ENCODE measurements at places on chromosomes 1 and 21. TPM values are rescaled to one million over a fixed set of nuclear protein-coding genes. Genes with fewer than 3 reads are reported as not detected.
A peak's percentile ranks its signal among the peaks of the same experiment; 100 is the strongest.

DNA sequence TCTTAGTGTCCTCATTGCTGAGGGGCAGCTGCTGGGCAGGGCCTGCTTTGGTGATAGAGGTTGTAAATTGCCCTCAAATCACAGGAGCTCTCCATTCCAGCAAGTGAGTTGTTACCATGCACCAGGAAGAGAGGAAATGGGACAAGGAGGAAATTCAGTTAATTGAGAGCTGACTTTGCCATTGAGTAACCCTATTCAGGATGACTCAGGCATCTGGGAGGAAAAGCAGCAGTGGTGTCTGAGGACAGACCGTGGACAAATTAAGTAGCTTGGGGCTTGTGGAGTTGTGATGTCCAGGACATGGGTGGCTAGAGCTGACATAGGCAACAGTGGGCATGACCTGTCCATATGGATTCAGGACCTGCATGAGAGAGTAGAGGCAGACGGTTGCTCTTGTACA lies 5.9 kb downstream of the ARHGEF10L start:
- H3K36me3 ChIP-seq, result no peaks in the 10 kb centered on the region
- H3K27ac ChIP-seq, result no peak overlapping the region
- peaks cover 8% of the 10 kb centered on the region for H3K27me3 ChIP-seq
- H3K4me1 ChIP-seq, result no peaks in the 10 kb centered on the region
- no peak overlapping the region for H3K4me3 ChIP-seq
- no peak for DNase-seq

DNA sequence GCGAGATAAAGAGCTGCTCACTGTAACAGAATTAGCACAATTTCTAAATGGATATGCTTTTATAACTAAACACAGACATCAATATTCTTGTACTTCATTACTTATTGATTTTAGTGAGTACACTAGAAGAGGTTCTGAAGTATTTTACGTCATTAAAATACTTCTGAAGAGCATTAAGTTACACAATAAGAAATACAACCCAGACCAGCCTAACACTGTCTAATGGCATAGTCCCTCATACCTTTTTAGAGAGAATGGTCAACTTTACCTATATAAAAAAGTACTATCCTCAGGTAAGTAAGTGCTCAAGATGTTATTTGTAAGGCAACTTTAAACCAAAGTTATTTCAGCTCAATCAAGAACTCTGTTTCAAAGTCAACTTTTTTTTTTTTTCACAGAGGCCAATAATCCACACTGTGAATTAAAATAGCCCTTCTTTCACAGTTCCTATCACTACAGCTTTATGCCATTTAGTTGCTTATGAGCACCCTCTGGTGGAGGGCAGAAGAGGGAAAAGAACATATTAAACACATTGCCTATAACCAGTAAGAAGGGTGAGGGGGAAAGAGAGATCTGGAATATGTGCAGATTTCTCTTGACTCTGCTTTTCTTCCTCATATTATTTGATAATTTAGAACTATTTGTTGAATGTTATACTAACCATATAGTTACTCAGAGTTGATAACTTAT lies 182.1 kb upstream of the DMRTA2 start:
- no peaks in the 10 kb centered on the region for H3K27me3 ChIP-seq
- H3K4me1 ChIP-seq, result no peaks in the 10 kb centered on the region
- no peak overlapping the region for H3K27ac ChIP-seq
- no peak overlapping the region for H3K4me3 ChIP-seq
- no peak for DNase-seq

- no peaks in the 10 kb centered on the region for H3K27me3 ChIP-seq
- no peak for DNase-seq
- H3K4me3 ChIP-seq, result no peak overlapping the region
- H3K36me3 ChIP-seq, result no peaks in the 10 kb centered on the region
- no peak overlapping the region for H3K27ac ChIP-seq
Measured at GRCh38 chr1:54172614-54173599, 20.1 kb upstream of the CDCP2 start.

GRCh38 chr21:21163904-21164303 lies 165.7 kb downstream of the NCAM2 start:
- H3K36me3 ChIP-seq, result no peaks in the 10 kb centered on the region
- no peak overlapping the region for H3K27ac ChIP-seq
- H3K4me1 ChIP-seq, result no peaks in the 10 kb centered on the region
- DNase-seq, result peak; percentile 18

GRCh38 chr1:201328576-201328975 lies 45.3 kb downstream of the PKP1 start:
- no peaks in the 10 kb centered on the region for H3K4me1 ChIP-seq
- no peaks in the 10 kb centered on the region for H3K36me3 ChIP-seq
- no peak overlapping the region for H3K4me3 ChIP-seq
- H3K27ac ChIP-seq, result no peak overlapping the region
- no peaks in the 10 kb centered on the region for H3K27me3 ChIP-seq

- H3K27me3 ChIP-seq, result no peaks in the 10 kb centered on the region
- H3K27ac ChIP-seq, result no peak overlapping the region
Measured at GRCh38 chr1:230641346-230641745, 935 bp upstream of the COG2 start.

DNA sequence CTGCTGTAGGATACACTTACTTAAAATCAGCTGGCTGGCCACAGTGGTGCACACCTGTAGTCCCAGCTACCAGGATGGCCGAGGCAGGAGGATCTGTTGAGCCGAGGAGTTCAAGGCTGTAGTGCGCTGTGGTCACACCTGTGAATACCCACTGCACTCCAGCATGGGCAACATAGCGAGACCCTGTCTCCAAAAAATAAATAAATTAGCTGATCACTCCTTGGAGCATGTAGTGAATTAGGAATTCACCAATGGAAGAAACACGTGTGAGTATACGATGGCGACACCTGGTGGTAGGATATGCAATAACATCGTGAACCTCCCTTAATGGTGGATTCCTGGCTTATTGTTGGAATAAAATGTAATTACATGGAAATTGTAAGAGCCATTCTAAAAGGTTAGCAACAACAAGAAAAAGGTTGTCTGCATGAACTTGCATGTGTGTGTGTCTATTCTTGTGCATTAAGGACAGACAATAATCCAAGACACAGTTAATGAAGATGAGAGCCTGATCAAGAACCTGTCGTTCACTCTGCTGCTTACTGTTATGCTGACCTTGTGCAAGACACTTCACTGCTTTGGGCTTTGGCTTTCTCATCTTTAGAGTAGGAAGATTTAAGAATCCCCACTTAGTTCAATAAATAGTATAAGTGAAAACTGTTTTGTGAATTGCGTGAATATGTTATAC lies 38.6 kb upstream of the COX20 start:
- no peak overlapping the region for H3K4me3 ChIP-seq
- DNase-seq, result peak; percentile 50
- no peaks in the 10 kb centered on the region for H3K4me1 ChIP-seq
- H3K27me3 ChIP-seq, result no peaks in the 10 kb centered on the region

DNA sequence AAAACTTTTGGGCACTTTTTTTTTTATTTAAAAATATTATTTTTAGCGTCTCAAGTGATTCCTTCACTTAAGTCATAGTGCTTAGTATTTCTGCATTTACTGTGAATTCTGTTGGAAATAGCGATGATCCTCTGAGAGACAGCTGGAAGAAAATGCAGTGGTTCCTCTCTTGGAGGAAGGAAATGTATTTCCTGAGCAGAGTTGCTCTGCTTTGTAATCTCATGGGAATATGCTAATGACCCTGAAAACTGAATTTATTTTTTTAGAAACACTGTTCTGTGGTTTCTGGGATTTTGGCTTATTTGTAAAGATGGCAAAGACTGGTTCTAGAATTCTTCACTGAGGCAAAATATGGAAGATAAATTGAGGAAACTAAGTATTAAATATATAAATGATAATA lies 88.9 kb downstream of the NTNG1 start:
- no peaks in the 10 kb centered on the region for H3K27me3 ChIP-seq
- H3K36me3 ChIP-seq, result no peaks in the 10 kb centered on the region
- DNase-seq, result no peak
- H3K4me1 ChIP-seq, result no peaks in the 10 kb centered on the region
- no peak overlapping the region for H3K27ac ChIP-seq

The C1QA gene
- total RNA-seq, result 2.2 TPM

The OR2T29 gene
- total RNA-seq, result not detected

Data from CD4-positive, alpha-beta memory T cell (primary cell).